ENCODE measurements at places on chromosomes 3 and 15. TPM values are rescaled to one million over a fixed set of nuclear protein-coding genes. Genes with fewer than 3 reads are reported as not detected.
A peak's percentile ranks its signal among the peaks of the same experiment; 100 is the strongest.

DNA sequence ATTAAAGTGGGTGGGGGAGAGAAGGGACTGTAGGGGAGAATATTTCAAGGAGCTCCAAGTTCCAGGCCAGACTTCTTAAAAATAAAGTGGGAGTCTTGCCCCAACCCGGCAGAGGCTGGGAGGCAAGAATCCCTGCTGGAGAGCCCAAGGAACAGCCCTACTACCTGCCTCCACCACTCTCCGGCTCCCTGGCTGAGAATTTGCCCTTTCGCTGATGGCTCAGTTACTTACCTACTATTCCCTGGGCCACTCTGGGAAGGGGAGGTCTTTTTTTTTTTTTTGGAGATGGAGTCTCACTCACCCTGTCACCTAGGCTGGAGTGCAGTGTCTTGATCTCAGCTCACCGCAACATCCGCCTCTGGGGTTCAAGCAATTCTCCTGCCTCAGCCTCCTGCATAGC is 15.5 kb downstream of the MYL3 start:
- no peaks in the 10 kb centered on the region for H3K36me3 ChIP-seq
- no peak overlapping the region for H3K27ac ChIP-seq
- DNase-seq: no peak
- no peaks in the 10 kb centered on the region for H3K27me3 ChIP-seq
- no peak overlapping the region for H3K4me3 ChIP-seq

DNA sequence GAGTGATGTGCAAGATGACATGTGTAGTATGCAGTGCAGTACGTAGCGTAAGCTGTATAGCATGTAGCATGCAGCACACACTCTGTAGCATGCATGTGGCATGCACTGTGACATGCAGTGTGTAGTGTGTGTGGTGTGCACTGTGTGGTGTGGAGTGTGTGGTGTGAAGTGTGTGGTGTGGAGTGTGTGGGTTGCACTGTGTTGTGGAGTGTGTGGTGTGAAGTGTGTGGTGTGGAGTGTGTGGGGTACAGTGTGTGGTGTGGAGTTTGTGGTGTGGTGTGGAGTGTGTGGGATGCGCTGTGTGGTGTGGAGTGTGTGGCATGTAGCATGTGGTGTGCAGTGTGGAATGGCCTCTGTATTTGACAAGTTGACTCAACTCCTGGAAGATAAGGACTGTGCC is 39.2 kb downstream of the ROPN1B start:
- no peak for DNase-seq
- H3K36me3 ChIP-seq: no peaks in the 10 kb centered on the region
- H3K4me3 ChIP-seq: no peak overlapping the region
- H3K4me1 ChIP-seq: peaks cover 9% of the 10 kb centered on the region
- H3K27me3 ChIP-seq: no peaks in the 10 kb centered on the region

DNA sequence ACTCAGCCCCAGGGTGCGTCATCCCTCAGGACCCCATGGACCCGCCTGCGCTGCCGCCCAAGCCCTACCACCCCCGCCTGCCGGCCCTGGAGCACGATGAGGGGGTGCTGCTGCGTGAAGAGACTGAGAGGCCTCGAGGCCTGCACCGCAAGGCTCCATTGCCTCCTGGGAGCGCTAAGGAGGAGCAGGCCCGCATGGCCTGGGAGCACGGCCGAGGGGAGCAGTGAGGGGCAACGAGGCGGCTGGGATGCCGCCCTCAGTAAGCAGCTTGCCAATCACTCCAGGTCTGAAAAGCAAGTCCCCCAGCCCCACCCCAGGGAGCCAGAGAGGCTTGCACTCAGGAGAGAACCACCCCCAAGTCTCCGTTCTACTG is 3.8 kb upstream of the MANF start:
- no peak for DNase-seq
- H3K27ac ChIP-seq: no peak overlapping the region
- peaks cover 6% of the 10 kb centered on the region for H3K4me1 ChIP-seq
- H3K27me3 ChIP-seq: no peaks in the 10 kb centered on the region
- H3K36me3 ChIP-seq: no peaks in the 10 kb centered on the region

- H3K4me3 ChIP-seq: no peak overlapping the region
- DNase-seq: no peak
- H3K27ac ChIP-seq: no peak overlapping the region
Measured at GRCh38 chr15:36495456-36495991, 83.9 kb upstream of the CDIN1 start.

GRCh38 chr3:101879623-101880284 is 30.4 kb downstream of the NFKBIZ start:
- H3K4me1 ChIP-seq: no peaks in the 10 kb centered on the region
- no peaks in the 10 kb centered on the region for H3K27me3 ChIP-seq
- no peak overlapping the region for H3K4me3 ChIP-seq
- DNase-seq: no peak
- no peaks in the 10 kb centered on the region for H3K36me3 ChIP-seq

DNA sequence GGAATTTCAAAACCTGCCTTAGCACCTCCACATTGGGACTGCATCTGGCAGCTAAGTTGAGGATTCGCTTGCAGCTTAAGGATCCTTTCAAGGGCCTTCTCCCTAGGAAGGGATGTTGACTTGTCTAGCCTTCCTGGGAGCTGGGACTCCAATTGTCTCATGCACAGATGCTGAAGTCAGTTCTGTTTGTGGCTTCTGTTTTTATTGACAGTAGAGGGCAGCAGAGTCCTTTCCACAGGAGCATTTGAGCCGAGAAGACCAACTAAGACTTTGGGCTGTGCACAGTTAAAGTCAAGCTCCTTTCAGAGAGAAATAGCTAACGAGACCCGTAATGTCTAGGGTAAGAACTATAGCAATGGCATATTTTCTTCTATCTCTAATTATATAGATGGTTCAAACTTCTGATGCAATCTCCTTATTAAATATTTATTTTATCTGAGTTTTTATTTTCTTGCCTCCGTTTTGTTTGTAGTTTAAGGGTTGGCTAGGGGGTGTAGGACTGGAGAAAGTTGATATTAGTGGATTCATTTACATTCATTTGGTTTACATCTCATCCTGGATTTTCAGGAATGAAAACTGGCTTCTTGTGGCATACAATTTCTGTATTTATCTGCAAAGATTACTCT is 59.7 kb upstream of the KBTBD8 start:
- no peaks in the 10 kb centered on the region for H3K4me1 ChIP-seq
- no peaks in the 10 kb centered on the region for H3K27me3 ChIP-seq
- no peak overlapping the region for H3K27ac ChIP-seq
- no peak overlapping the region for H3K4me3 ChIP-seq

GRCh38 chr15:88655103-88655553 is 16.3 kb downstream of the ISG20 start:
- no peaks in the 10 kb centered on the region for H3K36me3 ChIP-seq
- H3K4me3 ChIP-seq: no peak overlapping the region
- H3K27ac ChIP-seq: no peak overlapping the region
- peaks cover 18% of the 10 kb centered on the region for H3K4me1 ChIP-seq
- DNase-seq: no peak

DNA sequence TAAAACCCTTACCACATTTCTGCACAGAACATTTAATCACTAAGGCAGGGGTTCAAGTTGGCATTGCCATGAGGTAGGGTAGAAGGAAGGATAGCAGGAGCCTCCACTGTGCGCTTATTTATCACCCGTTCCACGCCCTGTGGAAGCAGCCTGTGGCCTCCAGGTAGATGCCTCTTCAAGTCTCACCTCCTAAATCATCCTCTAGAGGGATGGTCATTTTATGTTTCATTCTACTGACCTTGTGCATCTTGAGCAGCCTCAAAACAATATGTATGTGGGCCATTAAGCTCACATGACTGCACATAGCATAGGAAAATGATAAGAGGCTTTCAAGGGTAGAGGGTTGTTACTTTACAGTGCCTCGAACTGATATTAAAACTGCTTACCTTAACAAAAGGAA is 546.2 kb downstream of the GRM7 start:
- H3K4me3 ChIP-seq: no peak overlapping the region
- DNase-seq: no peak
- H3K4me1 ChIP-seq: no peaks in the 10 kb centered on the region
- no peak overlapping the region for H3K27ac ChIP-seq

DNA sequence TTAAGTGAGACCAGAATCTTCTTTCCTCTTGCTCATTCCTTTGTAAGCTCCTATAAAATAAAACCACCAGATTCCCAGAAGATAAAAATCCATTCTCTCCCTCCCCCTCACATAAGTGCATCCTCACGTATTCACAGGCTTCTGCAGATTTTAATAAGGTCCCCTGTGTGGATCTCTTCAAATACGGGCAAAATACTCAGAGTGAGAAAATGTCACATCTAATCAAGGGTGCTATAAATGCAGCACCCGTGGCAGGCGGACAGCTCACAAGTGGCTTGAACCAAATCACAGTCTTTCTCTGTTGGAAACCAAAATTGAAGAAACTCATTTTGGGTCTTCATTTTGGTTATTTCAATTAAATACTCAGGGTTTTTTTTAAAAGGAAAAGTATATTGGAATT is 212.9 kb upstream of the CMC1 start:
- no peak overlapping the region for H3K27ac ChIP-seq
- no peaks in the 10 kb centered on the region for H3K4me1 ChIP-seq
- no peaks in the 10 kb centered on the region for H3K36me3 ChIP-seq
- no peaks in the 10 kb centered on the region for H3K27me3 ChIP-seq

DNA sequence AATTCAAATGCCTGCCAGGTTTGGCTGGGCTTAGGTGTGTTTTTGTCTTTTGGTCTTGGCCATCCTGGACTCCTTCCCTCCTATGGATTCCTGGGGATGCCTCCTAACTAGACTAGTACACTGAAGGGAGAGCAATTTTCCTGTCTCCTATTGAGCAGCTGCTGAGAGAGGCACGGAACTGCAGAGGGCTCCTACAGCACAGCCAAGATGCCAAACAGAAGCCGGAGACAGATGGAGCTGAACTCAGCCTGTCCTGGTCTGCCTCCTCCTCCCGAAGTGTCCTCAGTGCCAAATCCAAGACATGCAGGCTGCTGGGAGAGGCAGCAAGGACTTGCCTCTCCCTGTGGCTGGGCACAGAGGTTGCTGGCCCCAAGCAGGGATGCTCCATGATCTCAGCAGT is 256.6 kb upstream of the PROK2 start:
- H3K27ac ChIP-seq: no peak overlapping the region
- H3K27me3 ChIP-seq: no peaks in the 10 kb centered on the region
- no peak for DNase-seq
- H3K4me3 ChIP-seq: no peak overlapping the region
- H3K36me3 ChIP-seq: no peaks in the 10 kb centered on the region

DNA sequence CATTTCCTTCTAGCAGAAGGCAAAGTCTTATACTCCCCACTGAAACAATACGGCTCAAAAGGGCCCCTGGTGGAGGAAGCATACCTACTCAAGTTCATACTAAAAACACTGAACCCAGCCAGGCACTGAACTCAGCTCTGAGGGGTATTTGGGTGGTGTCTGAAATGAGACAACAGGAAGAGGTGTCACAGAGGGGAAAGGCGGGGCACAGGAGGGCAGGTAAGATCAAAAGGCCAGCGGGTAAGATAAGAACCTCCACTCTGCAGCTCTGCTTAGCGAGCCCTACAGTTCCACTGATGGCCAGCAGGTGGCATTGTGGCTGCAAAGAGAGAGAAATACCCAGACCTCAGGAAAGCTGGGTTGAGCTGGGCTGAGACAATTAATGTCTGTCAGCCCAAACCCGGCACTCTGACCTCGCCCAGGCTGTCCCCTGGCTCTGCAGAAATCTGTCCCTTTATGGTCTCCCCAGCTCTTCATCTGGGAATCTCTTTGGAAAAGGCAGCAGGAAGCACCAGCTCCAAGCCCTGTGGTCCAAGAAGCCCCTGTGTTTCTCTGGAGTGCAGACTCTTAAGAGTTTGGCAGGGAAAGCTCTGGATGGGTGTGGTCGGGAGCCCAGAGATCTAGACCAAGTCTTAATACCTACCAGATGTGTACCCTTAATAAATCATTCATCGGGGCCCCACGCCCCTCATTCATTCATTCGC is 8.4 kb downstream of the MFGE8 start:
- no peak overlapping the region for H3K4me3 ChIP-seq
- DNase-seq: peak; percentile 84
- no peaks in the 10 kb centered on the region for H3K4me1 ChIP-seq

- peak overlapping the region; percentile 51 for H3K27ac ChIP-seq
- no peak for DNase-seq
- H3K4me3 ChIP-seq: no peak overlapping the region
- H3K27me3 ChIP-seq: no peaks in the 10 kb centered on the region
Measured at GRCh38 chr15:74406992-74407705, 26.6 kb downstream of the SEMA7A start.

- no peak for DNase-seq
- H3K27ac ChIP-seq: no peak overlapping the region
- peaks cover 22% of the 10 kb centered on the region for H3K27me3 ChIP-seq
- no peaks in the 10 kb centered on the region for H3K36me3 ChIP-seq
Measured at GRCh38 chr3:129994883-129995559, 20.5 kb downstream of the TRH start.

DNA sequence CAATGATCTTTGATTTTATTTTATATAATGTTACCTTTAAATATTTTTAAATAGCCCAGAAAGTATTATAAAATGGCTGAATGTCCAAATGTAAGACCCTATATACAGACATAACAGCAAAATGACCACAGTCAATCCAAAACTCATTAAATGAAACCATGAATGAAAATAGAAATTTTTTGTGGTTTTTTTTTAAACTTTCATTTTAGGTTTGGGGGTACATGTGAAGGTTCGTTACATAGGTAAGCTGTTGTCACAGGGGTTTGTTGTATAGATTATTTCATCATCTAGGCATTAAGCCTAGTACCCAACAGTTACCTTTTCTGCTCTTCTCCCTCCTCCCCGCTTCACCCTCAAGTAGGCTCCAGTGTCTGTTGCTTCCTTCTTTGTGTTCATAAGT is 108.8 kb downstream of the FAIM start:
- H3K4me1 ChIP-seq: no peaks in the 10 kb centered on the region
- H3K27ac ChIP-seq: no peak overlapping the region
- H3K36me3 ChIP-seq: no peaks in the 10 kb centered on the region

- H3K4me3 ChIP-seq: no peak overlapping the region
- H3K27ac ChIP-seq: no peak overlapping the region
- no peak for DNase-seq
- no peaks in the 10 kb centered on the region for H3K36me3 ChIP-seq
- H3K27me3 ChIP-seq: peaks cover 2% of the 10 kb centered on the region
Measured at GRCh38 chr3:39196671-39197356, 4.4 kb upstream of the XIRP1 start.

The EPHA6 gene
- not detected for polyA plus RNA-seq

The OR4M2 gene
- polyA plus RNA-seq: not detected

The CCNB2 gene
- polyA plus RNA-seq: 46.6 TPM

The CCDC13 gene
- polyA plus RNA-seq: 1.3 TPM

The RETNLB gene
- polyA plus RNA-seq: not detected

The KBTBD13 gene
- not detected for polyA plus RNA-seq
